HS-27A (cell line): ENCODE measurements at places on chromosomes 1 and 21.
A peak's percentile ranks its signal among the peaks of the same experiment; 100 is the strongest.

- no peak for DNase-seq
Observed at GRCh38 chr1:207711285-207711684, 40.6 kb upstream of the CD46 start.

GRCh38 chr1:65939191-65939590 is 146.5 kb downstream of the PDE4B start:
- no peak for DNase-seq

GRCh38 chr1:203930342-203930741 is 68.9 kb downstream of the SNRPE start:
- DNase-seq, result no peak

- DNase-seq, result no peak
Observed at GRCh38 chr1:59329412-59330053, 32.6 kb downstream of the FGGY start.

- DNase-seq, result no peak
Observed at GRCh38 chr1:87103074-87103473, 188.6 kb downstream of the HS2ST1 start.

GRCh38 chr1:161000736-161001480 is 20.0 kb downstream of the F11R start:
- DNase-seq, result no peak

- DNase-seq, result no peak
Observed at GRCh38 chr1:36384542-36385409, 948 bp downstream of the STK40 start.

GRCh38 chr1:109391626-109392025 is 6.1 kb downstream of the SORT1 start:
- no peak for DNase-seq

GRCh38 chr1:201180141-201180540 is 10.5 kb upstream of the IGFN1 start:
- no peak for DNase-seq

GRCh38 chr1:19639999-19640362 is 4.1 kb upstream of the NBL1 start:
- no peak for DNase-seq

GRCh38 chr1:42172381-42173133 is 8.0 kb upstream of the GUCA2A start:
- DNase-seq, result no peak

DNA sequence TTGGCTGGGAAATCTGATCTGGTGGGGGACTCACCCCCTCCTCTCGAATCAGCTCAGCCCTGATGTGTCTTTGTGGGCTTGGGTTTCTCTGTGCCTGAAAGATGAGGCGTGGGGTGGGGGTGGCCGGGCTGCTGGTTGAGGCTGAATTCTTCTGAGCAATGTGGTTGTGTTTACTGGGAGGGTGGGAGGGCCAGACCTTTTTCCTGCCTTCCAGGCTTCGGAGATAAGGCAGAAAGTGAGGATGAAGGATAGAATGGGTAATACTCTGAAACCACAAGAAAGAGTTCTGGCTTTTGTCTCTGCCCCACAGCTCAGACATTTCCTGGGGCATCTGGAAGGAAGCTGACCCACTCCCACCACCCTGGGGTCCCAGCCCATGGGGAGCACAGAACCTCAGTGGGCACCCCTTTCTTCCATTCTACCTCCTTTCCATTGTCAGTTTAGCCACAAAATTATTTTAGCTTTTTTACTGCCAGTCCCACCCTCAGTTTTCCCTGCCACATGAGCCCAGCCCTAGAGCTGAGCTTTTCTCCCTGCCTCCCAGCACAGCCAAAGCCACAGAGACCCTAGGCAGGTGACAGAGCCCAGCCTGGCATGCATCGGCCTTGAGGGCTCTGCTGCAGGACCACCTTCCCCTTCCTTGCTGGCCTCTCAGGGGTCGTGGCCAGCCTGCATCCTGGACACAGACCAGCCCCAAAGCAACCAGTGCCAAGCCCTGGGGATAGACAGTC is 11.2 kb downstream of the ALX3 start:
- DNase-seq, result no peak

- DNase-seq, result no peak
Observed at GRCh38 chr1:18999359-18999758, 42.9 kb upstream of the IFFO2 start.

- no peak for DNase-seq
Observed at GRCh38 chr21:36759348-36760083, 60.6 kb downstream of the SIM2 start.

DNA sequence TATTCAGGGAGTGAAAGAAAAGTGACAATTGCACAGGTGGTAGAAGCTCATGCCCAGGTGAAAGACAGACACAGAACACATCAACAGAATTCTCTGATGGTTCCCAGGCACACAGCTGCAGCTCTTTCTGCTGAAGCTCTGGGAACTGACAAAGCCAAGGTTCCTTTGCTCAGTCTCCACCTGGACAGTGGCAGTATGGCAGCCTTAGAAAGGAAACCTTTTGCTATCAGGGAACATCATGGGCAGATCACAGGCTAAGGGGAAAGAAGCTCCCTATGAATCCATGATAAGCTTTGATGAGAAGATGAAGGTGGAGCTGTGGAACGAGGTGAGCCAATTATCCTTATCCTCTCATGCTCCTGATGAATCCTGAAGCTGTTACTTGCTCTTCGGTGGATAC is 1.2 kb downstream of the SPRR2B start:
- no peak for DNase-seq

GRCh38 chr1:24111996-24112779 is at the start of gene MYOM3:
TSS of gene MYOM3 (minus strand) at chr1:24112135. CDS start at chr1:24108636, 3,499 bp downstream.
- peak; percentile 20 for DNase-seq

DNA sequence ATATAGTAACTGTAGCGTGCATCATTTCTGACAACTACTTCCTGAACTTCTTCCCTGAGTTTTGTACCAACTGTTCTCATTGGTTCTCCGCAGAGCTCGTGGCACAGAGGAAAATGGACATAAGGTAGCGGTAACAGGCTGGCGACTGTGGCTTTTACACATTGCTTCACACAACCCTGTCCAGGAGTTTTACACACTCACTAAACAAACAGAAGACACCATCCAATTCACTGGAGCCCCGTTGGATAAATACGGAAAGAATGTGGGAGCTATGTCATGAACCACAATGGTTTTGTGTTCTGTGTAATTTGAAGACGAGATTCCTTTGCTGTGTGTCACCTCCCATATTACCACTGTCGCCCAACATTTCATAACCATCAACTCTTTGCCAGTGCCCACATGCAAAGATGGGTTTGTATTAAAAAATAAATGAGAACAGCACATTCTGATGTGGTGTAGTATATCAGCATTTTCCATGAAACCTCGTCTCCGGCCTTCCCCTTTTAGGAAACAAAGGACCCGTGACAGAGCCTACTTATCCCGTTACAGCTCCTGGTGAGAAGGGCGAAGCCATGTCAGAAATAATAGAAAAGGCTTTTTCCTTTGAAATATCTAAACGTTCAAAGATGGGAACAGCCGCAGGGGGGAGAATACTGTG is 47.4 kb upstream of the ENAH start:
- DNase-seq, result peak; percentile 95

GRCh38 chr1:160653620-160654016 is 6.8 kb upstream of the SLAMF1 start:
- no peak for DNase-seq

- no peak for DNase-seq
Observed at GRCh38 chr1:188871164-188871563, 1606.5 kb downstream of the BRINP3 start.

DNA sequence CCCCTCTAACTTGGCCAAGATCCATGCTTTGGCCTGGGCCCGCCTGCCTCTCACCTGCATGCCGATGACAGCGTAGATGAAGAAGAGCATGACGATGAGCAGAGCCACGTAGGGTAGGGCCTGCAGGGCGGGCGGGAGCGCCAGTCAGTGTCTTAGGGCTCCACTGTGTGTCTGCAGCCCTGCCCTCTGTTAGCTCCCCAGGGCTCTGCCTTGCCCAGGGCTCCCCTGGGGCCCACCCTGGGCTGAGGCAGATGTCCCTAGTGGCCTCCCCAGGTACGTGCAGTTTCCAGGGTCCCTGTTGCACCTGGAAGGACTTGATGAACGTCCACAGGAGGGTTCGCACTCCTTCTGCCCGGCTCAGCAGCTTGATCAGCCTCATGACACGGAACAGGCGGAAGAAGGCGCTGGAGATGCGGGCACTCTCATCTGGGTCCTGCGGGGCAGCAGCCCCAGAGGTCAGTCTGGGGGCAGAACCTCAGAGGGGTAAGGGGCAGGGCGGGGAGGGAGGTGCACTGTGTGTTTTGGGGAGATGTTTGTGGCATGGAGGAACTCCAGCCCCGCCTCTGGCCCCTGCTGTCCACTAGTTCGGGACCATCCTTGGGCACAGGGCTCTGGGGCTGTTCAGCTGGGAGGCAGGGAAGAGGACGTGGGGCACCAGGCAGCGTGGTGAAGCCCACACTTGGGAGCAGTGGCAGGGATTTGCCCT is 29.8 kb upstream of the KIF21B start:
- DNase-seq, result no peak

DNA sequence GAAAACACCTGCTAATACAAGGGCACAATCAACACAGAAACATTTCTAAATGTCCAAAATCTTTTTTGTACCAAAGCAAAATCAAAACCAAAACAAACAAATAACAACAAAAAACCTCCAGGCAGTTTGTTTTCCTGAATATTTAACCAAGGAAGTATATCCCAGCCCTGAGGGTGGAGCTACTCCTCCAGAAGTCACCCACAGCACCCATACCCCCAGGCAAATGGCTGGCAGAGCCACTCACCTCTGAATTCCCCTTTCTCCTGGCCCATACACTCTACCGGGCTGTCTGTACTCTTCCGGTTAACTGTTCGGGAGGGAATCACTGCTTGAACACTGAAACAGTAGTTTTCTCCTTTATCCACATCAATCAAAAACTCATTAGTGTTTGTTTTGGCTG is 9.5 kb downstream of the F3 start:
- DNase-seq, result no peak

DNA sequence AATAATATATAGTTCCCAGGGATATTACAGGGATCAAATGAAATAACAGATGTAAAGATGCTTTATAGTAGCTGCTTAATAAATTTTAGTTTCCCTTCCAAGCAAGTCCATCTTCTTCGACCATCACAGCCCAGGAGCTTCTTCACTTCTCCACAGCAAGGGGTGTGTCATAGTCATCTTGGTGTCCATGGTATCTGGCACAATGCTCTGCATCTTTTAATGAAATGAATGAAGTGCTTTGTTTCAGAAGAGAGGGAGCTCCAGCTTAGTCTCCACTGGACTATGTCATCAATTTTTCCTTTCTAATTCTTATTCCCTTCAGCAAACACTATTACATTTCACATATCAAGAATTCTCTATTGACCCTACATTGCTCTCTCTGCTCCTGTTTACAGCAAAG is 4.9 kb upstream of the MACF1 start:
- DNase-seq, result no peak

GRCh38 chr1:9900142-9901043 is 9.7 kb downstream of the CTNNBIP1 start:
- no peak for DNase-seq

GRCh38 chr1:154970631-154971340 is at the start of gene SHC1:
TSS of gene SHC1 (minus strand) at chr1:154970747. CDS start at chr1:154970526, 221 bp downstream.
- DNase-seq, result peak; percentile 83

- no peak for DNase-seq
Observed at GRCh38 chr1:45148209-45148825, 58.1 kb downstream of the ZSWIM5 start.

GRCh38 chr1:11874624-11875023 is 15.9 kb upstream of the NPPB start:
- no peak for DNase-seq

DNA sequence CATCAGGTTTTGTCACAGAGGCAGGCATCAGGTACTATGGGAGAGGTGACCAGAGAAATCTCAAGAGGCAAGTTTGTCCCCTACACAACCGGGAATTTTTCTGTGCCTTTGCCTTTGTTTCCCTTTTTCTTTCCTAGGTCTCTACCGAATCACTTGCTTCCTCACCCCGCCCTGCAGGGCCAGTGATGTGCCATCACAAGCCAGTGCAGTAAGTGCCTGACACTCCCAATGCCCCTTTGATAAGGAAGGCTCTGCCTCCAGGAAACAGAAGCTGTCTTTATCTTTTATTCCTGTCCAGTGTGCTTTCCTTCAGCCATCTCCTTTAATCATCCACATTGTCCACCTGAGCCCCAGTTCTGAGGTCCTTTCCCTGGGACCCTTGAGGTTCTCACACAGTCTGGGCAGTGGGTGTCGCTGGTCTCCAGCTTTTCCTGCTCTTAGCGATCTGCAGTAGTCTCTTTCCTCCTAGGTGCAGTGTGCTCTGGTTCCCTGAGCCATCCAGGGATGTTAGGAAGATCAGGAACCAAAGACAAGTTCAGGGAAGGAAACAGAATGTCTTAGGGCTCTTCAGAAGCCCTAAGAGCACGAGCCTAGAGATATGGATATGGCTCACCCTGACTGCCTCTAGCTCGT is 36.6 kb downstream of the GJA5 start:
- no peak for DNase-seq

DNA sequence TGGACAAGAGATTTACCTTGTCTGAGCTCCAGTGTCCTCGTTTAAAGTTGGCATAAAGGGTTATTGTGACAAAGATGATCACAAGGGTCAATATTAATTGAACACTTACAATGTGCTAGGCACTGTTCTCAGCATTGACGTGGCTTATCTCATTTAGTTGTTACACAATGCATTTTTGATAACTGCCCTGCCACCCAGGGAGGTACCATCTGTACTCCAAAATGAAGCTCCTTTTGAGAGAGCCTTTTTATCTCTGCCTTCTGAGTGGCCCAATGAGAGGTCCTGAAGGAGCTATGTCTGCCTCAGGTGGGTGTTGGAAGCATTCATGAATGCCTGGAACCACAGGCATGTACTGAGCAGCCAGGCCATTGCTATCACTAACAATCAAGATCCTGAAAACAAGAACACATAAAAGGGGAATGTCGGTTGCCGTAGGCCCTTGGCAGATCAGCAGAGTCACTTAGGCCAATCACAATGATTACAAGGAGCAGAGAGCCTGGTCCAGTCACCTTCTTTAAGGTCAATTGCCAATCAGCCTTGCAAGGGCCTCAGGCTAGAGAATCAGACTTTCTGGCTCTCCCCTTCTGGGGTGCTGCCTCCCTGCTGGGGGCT is 78.5 kb downstream of the NMNAT2 start:
- no peak for DNase-seq

GRCh38 chr1:36377791-36378492 is 7.8 kb downstream of the STK40 start:
- no peak for DNase-seq

DNA sequence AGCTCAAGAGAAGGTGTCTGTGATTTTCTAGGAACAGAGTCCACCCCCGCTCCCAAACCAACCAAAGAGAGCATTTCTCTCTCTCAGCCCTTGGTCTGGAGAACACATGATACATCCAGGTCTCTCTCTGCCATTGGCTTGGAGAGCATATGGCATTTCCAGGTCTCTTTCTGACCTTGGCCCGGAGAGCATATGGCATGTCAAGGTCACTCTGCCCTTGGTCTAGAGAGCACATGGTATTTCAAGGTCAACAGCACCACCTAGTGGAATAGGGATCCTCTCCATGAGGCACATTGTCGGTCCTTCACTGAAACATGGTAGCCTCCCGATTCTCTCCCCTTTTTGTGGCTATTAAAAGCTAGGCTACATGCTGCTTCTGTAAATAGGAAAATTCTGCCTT is 437.7 kb upstream of the OLFM3 start:
- peak; percentile 20 for DNase-seq

- no peak for DNase-seq
Observed at GRCh38 chr1:218424502-218424901, 79.4 kb downstream of the TGFB2 start.
